ENCODE measurements at places on chromosomes 1 and 21. TPM values are rescaled to one million over a fixed set of nuclear protein-coding genes. Genes with fewer than 3 reads are reported as not detected.

Gene RASSF5
- 2.4 TPM for polyA plus RNA-seq

Gene CRYBG2
- not detected for polyA plus RNA-seq

Gene NIPAL3
- polyA plus RNA-seq: 46.5 TPM

Gene LAMC1
- polyA plus RNA-seq: 322 TPM

DNA sequence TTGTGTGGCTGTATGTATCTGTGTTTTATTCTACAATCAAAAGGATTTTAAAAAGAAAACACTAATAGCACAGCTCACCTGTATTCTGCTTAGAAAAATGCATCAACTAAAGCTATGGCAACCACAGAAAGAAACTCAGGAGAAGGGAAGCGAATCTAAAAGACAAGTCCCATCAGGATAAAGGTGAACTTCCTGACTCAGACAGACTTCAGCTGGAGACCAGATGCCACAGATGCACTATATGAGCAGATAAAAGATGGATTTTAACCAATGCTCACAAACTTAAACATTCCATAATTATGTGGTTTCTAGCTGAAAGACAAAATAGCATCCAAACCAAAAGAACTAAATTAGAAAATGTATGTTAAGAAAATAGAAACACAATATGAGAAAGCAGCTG, 231.0 kb downstream of the RERE start:
- no peak for DNase-seq

DNA sequence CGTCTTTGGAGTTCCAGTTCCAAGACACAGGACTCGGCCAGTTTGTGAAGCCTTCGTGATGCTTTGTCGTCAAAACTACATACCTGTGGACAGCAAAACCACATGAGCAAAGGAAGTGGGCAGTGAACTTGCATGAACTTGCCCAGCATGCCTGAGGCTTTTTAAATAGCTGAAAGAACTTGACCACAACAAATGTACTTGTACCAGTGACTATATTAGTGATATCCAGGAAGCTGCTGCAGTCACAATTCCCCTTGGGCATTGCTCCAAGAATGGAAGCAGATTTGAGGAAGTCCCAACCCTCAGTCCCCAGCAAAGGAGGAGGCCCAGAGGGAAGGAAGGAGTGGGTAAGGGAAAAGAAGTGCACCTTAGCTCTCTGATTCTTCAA, 2.6 kb downstream of the FUCA1 start:
- no peak for DNase-seq

- no peak for DNase-seq
Observed at GRCh38 chr1:192763243-192763642, 45.6 kb upstream of the RGS2 start.

DNA sequence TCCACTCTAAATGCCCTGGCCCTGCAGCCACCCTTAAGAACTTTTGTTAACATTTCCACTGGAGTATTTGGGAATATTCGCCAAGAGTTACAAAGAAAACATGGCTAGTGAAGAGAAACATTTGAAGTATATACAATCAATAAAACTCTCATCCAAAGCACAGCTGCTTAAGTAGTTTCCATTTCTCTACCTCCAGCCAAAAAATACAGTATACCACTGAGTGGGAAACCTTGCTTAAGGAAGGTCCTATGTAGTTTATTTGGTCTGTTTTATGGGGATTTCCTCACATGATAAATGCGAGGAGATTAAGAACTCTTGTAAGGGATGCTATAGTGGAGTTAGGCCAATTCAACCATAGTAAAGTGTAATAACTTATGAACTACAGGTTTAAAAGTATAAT, 382.5 kb downstream of the NEGR1 start:
- DNase-seq: no peak

GRCh38 chr1:119742202-119742601, 26.5 kb downstream of the HMGCS2 start:
- DNase-seq: no peak

GRCh38 chr1:85707990-85708828, at the start of gene ZNHIT6:
Gene ZNHIT6, minus strand, starts transcription at chr1:85708433. Its CDS starts 149 bp downstream, at chr1:85708284.
- peak; percentile 89 for DNase-seq

DNA sequence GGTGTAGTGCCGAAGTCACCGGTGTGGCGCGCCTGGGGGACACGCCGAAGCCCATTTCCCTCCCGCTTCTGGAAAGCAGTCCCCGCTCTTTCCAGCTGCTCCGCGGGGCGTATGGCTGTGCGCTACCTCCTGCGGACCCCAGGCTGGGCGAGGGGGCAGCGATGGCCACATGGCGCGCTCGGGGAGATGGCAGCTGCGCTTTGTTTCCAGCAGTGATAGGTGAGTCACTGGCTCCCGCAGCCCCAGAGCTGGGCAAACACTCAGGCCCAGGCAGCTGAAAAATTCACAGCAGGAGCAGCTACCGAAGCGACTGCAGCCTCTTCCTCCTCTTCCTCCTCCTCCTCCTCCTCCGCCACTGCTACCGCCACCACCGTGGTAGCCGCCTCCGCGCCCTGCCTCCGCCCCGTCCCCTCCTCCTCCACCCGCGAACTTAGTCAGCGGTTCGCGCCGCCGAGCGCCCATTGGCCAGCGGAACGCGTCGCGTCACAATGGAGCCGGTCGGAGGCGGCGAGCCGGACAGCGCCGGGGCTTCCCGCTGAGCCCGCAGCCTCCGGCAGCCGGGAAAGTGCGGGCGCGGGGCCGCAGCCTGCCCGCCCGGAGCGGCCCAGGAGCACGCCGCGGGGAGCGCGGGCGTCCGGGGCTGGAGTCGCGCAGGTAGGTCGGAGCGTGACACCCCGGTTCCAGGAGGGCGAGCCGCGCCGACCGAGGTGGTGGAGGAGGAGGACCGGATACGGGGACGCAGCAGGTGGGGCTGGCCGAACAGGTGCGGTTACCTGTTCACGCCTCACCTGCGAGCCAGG, at the start of gene LRRC8B:
LRRC8B (plus strand) TSS at position 461 of the 800 bp plus-strand sequence. CDS start 57,822 bp downstream, outside the sequence.
- peak; percentile 24 for DNase-seq

GRCh38 chr1:202162047-202162417, 1.6 kb upstream of the PTPN7 start:
- DNase-seq: no peak

DNA sequence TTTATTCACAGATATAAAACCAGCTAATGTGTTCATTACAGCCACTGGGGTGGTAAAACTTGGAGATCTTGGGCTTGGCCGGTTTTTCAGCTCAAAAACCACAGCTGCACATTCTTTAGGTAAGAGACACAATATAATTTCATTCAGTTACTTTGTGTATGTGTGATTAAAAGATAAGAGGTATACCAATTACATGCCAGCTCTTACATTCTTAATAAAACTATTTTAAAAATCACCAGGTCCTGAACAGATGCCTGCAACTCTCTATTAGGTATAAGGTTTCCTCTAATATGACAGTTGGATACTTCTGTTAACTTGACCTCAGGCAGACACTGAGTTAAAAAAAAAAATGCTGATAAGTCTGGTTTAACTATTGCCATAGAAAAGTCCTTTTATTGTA, 122.1 kb downstream of the NEK7 start:
- DNase-seq: no peak

DNA sequence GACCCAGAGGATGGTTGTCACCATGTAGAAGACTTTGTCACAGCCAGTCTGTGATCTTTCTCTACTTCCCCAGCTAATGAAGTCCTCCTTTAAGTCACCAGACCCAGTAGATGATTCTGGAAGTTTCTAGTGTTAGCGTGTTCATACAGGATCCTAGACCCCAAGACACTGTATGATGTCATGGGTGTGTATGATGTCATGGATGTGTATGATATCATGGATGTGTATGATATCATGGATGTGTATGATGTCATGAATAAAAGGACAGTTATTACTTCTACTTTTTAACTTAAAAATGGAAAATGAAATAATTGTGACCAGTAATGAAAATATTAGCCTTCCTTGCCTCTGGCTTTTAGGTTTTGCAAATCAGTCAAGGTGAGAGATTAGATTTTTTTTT, 260.0 kb downstream of the FMN2 start:
- no peak for DNase-seq

GRCh38 chr1:34927316-34927715, 2.1 kb downstream of the DLGAP3 start:
- DNase-seq: no peak

DNA sequence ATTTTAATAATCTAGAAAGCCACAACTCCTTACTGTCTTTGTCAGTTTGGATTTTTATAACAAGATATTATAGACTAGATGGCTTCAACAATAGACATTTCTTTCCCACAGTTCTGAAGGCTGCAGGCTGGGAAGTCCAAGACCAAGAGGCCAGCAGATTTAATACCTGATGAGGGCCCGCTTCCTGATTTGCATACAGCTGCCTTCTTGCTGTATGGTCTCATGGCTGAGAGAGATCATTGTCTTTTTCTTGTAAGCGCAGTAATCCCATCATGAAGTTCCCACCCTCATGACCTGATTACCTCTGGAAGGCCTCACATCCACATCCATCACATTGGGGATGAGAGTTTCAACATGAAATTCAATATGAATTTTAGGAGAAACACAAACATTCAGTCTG, 9.8 kb downstream of the RPS6KC1 start:
- no peak for DNase-seq

Data from AG04450 (cell line).